NCI-H748 treated with DMSO at 0.1 percent for 48 hours (cell line): ENCODE measurements at places on chromosomes 1 and 21.

- DNase-seq = no peak
These were observed 254.3 kb upstream of the PRMT6 start for GRCh38 chr1:106802181-106802580.

- DNase-seq = no peak
These were observed 2.5 kb downstream of the SYT11 start for GRCh38 chr1:155861896-155862295.

DNA sequence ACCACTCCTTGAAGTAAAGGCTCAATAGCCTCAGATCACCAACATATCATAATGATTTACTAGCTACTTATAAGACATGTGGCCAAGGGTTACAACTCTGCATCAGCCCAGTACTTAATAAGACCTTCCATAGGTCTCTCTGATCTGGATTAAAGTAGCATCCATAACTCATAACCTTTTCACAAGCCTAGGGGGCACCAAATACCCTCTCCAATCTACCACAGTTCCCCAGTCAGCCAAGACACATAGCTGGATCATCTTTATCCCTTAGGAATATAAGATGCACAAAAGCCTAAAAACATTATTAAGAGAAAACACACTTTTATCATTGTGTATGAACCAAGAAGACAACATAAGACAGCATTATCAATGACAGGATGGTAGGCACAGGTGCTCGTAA lies 22.1 kb downstream of the SSX2IP start:
- no peak for DNase-seq

GRCh38 chr21:42400525-42400924 lies 3.2 kb upstream of the UBASH3A start:
- DNase-seq = no peak
